ENCODE measurements at places on chromosomes 6 and 20. TPM values are rescaled to one million over a fixed set of nuclear protein-coding genes. Genes with fewer than 3 reads are reported as not detected.

The TMEM242 gene
- polyA plus RNA-seq, result 14.0 TPM

The PLCB4 gene
- polyA plus RNA-seq, result 1.4 TPM

The LY86 gene
- 0.27 TPM for polyA plus RNA-seq

The FAXC gene
- not detected for polyA plus RNA-seq

The TCP11 gene
- 0.08 TPM for polyA plus RNA-seq

The ALDH5A1 gene
- 3.5 TPM for polyA plus RNA-seq

The SSTR4 gene
- polyA plus RNA-seq, result not detected

The SCAND1 gene
- polyA plus RNA-seq, result 78.6 TPM

The VSX1 gene
- polyA plus RNA-seq, result 0.04 TPM

The BTN1A1 gene
- polyA plus RNA-seq, result not detected

The PNLDC1 gene
- polyA plus RNA-seq, result 0.13 TPM

The BYSL gene
- 30.1 TPM for polyA plus RNA-seq

The TMEM217 gene
- polyA plus RNA-seq, result 0.05 TPM

The KCNB1 gene
- 2.5 TPM for polyA plus RNA-seq

The ZBTB12 gene
- 2.9 TPM for polyA plus RNA-seq

The ESR1 gene
- polyA plus RNA-seq, result 0.93 TPM

The BCAS1 gene
- polyA plus RNA-seq, result 0.16 TPM

The C6orf15 gene
- polyA plus RNA-seq, result not detected

The LY6G6F gene
- polyA plus RNA-seq, result 0.05 TPM

The CLIC5 gene
- 82.4 TPM for polyA plus RNA-seq

The PRELID3B gene
- polyA plus RNA-seq, result 61.2 TPM

The PAX1 gene
- 0.05 TPM for polyA plus RNA-seq

The ZNF391 gene
- 0.49 TPM for polyA plus RNA-seq

The PPIL1 gene
- 92.3 TPM for polyA plus RNA-seq

The SPEF1 gene
- polyA plus RNA-seq, result 0.35 TPM

The SIRPD gene
- polyA plus RNA-seq, result not detected

The SLC22A23 gene
- polyA plus RNA-seq, result 4.6 TPM
